Activated CD8-positive, alpha-beta T cell treated with anti-CD3 and anti-CD28 coated beads for 36 hours (primary cell): ENCODE measurements at places on chromosomes 11 and 22. TPM values are rescaled to one million over a fixed set of nuclear protein-coding genes. Genes with fewer than 3 reads are reported as not detected.

GRCh38 chr11:86176165-86176884 lies 68.2 kb upstream of the EED start:
- peaks cover 30% of the 10 kb centered on the region for H3K4me1 ChIP-seq
- H3K27me3 ChIP-seq: no peaks in the 10 kb centered on the region
- H3K4me3 ChIP-seq: no peak overlapping the region
- peak; percentile 81 for DNase-seq
- H3K36me3 ChIP-seq: peaks cover 2% of the 10 kb centered on the region
- peak overlapping the region; percentile 81 for H3K27ac ChIP-seq

DNA sequence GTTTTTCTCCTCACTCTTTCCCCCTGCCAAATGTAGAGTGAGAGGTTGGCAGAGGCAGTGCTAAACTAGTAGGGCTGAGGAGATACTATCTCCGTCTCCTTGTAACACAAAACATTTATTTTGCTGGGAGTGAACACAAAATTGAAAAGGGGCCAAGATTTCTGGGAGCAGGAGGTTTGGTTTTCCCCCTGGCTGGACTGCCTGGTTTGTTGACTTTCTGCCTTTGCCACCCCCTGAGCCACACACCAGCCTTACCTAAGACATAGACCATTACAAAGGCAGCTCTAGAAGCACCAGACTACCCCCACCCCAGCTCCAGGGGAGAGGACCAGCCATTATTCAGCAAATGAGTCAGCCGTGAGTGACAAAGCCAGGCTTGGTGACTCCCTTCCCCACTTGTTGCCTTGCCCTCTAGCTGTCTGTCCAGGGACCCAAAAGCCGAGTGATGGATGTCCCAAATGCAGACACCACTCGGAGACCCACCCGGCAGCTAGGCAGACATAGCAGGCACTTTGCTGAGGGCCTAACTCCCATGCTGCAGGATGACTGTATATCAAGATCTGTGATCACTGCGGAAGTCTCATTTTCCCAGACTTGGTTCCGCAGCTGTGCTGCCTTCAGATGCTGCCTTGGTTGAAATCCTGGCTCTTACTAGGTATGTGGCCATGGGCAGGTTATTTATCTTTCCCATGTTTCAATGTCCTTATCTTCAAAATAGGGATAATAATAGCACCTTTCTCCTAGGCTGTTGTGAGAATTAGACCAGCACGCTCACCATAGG lies 17.7 kb upstream of the CDON start:
- no peaks in the 10 kb centered on the region for H3K36me3 ChIP-seq
- no peaks in the 10 kb centered on the region for H3K27me3 ChIP-seq
- H3K4me3 ChIP-seq: no peak overlapping the region
- no peak overlapping the region for H3K27ac ChIP-seq
- no peak for DNase-seq

DNA sequence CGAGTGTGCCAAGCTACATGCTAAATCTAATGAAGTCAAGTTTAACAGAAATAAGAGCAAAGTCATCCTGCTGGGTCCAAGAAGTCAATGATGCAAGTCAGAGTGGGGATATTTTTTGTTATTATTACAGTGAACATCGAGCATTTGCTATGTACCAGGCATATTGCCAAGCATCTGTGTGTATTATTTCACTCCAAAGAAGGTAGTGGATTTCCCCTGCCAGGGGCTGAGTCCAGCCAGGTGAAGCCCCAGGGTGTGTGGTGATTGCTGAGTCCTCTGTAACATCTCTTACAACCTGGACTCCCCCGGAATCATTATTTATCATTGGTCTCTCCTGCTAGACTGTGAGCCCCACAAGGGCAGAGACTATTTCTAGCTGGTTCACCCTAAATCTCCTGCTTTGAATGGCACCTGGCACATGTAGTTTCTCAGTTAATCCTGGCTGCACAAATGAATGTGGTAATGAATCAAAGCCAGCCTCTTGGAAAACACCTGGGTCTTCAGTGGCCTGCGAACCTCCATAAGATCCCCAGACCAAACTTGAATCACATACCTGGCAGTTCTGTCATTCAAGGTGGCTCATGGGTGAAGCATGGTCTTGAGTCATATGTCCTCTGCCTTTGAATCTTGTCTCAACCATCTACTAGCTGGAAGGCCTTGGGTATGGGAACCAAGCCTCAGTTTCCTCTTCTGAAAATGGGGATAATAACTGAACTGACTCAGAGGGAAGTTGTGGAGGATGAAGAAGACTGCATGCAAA lies 549.2 kb downstream of the MIAT start:
- H3K27ac ChIP-seq: no peak overlapping the region
- H3K27me3 ChIP-seq: peaks cover 10% of the 10 kb centered on the region
- H3K36me3 ChIP-seq: no peaks in the 10 kb centered on the region
- H3K4me1 ChIP-seq: no peaks in the 10 kb centered on the region
- H3K4me3 ChIP-seq: no peak overlapping the region

DNA sequence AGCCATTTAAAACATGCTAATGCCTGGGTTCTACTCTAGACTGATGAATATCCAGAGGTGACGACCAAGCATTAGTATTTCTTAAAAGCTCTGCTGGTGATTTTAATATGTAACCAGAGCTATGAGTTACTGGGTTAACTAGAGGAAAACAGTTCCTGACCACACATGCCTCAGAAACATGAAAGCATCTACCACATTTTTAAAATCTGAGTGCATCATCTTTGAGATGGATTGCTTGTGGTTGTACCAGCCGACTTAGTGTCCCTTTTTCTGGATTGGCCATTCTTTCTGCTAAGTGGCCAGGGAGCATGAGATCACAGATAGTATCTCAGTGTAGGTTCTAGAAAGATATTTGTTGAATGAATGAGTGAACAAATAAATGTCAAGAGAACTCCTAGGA lies 152.4 kb downstream of the NTM start:
- no peaks in the 10 kb centered on the region for H3K36me3 ChIP-seq
- H3K27ac ChIP-seq: no peak overlapping the region
- no peaks in the 10 kb centered on the region for H3K4me1 ChIP-seq
- H3K27me3 ChIP-seq: peaks cover 3% of the 10 kb centered on the region
- H3K4me3 ChIP-seq: no peak overlapping the region

ARHGAP8 gene
- total RNA-seq: 2.1 TPM

PMM1 gene
- 29.9 TPM for total RNA-seq

DNA sequence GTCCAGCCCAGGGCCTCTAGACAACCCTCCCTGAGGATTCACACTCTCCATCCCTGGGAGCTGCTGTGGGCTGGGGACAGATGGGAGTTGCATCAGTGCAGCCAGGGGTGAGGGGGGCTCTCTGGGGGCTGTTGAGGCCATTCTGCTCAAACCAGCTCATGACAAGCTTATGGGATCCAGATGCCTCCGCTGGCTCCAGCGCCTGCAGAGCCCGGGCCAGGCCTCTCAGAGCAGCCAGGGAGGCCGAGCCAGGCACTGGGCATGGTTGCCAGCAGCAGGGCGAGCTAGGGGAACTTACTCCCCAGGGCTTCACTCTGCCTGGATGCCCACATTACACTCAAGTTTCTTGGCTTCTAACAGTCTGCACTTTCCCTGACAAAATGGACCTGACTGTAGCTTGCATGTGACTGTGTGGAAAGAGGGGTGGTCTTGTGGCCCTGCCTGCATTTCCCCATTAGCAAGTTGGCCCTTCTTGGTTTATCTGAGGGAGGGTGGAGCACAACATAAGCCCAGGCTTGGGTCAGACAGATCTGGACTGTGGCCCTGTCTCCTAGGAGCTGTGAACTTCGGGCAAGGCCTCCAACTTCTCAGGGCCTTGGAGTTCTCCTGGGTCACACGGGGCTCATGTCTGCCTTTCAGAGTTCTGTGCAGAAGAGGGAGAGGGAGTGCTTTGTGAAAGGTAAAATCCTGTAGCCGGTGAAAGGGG lies 34.5 kb upstream of the CYB5R3 start:
- no peaks in the 10 kb centered on the region for H3K4me1 ChIP-seq
- DNase-seq: no peak
- no peak overlapping the region for H3K4me3 ChIP-seq
- no peak overlapping the region for H3K27ac ChIP-seq

GRCh38 chr11:133508468-133508867 lies 23.8 kb downstream of the OPCML start:
- no peak overlapping the region for H3K4me3 ChIP-seq
- no peaks in the 10 kb centered on the region for H3K36me3 ChIP-seq
- DNase-seq: no peak
- H3K4me1 ChIP-seq: no peaks in the 10 kb centered on the region
- H3K27me3 ChIP-seq: no peaks in the 10 kb centered on the region

PLEKHB1 gene
- 11.8 TPM for total RNA-seq

DNA sequence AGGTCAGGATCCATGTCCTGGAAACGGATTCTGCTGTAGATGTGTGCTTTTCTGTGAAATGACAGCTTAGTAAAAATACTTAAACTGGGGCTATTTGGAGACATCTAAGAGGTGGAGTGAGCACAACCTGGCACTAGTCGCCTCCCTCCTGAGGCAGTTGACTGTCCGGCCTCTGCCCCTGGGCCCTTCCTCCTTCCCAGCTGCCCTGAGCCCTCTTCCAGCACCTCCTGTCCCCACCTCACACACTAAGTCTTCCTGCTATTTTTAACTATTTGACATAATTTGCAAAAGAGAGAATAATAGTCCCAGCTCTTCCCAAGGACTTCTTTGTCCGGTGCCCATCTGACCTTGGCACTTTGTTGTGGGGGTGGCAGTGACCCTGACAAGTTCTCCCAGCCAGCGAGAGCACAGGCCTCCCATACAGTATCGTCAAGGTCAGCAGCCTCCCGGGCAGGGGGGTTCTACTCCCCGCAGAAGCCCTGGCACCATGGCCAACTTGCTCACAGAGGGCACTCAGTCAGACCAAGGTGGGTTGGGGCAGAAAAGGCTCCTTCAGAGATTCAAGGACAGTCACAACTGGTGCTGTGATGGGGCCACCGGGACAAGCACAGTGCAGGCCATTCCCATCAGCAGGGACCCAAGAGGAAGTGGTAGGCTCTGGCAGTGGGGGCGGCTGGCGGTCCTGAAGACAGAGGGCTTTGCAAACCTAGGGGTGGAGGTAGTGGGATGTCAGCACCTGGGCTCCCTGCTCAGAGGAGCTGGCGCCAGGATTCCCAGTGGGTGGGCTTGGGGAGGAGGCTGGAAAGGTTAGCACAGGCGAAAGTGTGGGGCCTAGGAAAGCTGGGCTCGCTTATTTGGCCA lies 5.5 kb upstream of the NEAT1 start:
- H3K27me3 ChIP-seq: no peaks in the 10 kb centered on the region
- peaks cover 12% of the 10 kb centered on the region for H3K36me3 ChIP-seq
- H3K4me3 ChIP-seq: peak overlapping the region; percentile 89
- peak; percentile 71 for DNase-seq

SPINDOC gene
- total RNA-seq: 28.4 TPM

C11orf97 gene
- total RNA-seq: not detected
